HS-27A (cell line): ENCODE measurements at places on chromosomes 13 and 19.

GRCh38 chr19:17448131-17448967, at the start of gene TMEM221:
Gene TMEM221 (minus strand): TSS chr19:17448668. CDS start chr19:17448462, 206 bp downstream.
- no peak for DNase-seq

DNA sequence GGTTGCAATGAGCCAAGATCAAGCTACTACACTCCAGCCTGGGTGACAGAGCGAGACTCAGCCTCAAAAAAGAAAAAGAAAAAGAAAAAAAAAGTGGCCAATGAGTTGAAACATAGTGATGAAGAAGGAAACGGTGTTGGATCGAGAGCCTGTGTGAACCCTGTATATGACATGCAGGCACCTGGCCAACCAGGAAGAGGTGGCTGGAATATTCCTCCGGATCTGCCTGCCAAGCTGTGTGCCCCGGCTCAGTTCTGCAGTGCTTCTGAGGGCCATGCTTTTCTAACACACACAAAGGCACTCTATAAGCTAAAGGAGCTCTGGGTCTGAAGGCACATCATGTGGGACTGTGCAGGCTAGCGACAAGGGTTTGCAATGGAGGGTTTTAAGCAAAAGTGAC, 3.7 kb upstream of the ZNF444 start:
- no peak for DNase-seq

- DNase-seq, result no peak
Observed at GRCh38 chr19:3148503-3148902, 12.7 kb downstream of the GNA15 start.

DNA sequence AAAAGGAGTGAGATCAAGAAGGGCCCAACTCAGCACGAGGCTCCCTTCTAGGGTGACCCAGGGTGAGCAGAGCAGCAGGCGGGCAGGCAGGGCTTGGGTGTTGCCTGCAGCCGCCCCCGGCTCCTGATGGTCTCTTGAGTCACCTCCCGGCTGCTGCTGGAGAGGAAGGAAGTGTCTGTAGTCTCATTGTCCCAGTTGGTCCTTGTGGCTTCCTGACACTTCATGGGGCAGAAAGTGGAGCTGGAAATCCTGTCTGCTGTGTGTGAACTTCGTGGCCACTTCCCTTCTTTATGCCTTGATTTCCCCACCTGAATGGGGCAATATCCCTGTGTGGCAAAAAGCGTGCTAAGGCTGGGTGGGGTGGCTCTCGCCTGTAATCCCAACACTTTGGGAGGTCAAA, 2.5 kb downstream of the MAP1S start:
- DNase-seq, result no peak

DNA sequence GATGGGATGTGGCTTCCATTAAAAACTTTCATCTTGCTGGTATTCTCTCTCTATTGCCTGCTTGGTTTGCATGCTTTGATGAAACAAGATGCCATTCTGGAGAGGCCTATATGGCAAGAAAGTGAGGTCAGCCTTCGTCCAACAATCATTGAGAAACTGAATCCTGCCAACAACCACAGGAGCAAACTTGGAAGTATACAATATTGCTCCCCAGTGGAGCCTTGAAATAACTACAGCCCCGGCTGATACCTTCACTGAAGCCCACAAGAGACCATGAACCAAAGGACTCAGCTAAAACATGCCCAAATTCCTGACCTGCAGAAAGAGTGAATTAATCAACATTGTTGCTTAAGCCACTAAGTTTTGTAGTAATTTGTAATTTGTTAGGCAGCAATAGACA, 82.5 kb upstream of the FGF14 start:
- no peak for DNase-seq

- no peak for DNase-seq
Observed at GRCh38 chr19:34269968-34270621, 15.7 kb downstream of the GARRE1 start.

DNA sequence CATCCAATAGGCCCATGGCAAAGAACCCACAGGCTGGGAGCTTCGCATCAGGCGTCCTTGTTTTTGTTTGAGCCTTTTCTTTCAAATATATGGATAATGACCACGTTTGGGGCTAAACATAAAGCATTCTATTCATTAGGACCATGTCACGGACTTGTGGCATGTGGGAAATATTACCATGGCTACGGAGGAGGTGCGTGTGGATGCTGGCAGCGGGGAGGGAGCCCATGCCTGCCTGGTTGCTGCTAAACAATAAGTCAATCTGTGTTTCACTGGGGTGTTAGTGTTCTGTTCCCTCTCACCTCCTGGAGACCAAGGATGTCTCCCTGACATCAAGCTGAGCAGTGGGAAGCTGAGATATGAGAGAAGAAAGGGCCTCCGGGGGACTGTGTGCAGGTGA, 121.1 kb downstream of the IRS2 start:
- no peak for DNase-seq

GRCh38 chr13:44759384-44760360, 183.5 kb upstream of the TSC22D1 start:
- no peak for DNase-seq

DNA sequence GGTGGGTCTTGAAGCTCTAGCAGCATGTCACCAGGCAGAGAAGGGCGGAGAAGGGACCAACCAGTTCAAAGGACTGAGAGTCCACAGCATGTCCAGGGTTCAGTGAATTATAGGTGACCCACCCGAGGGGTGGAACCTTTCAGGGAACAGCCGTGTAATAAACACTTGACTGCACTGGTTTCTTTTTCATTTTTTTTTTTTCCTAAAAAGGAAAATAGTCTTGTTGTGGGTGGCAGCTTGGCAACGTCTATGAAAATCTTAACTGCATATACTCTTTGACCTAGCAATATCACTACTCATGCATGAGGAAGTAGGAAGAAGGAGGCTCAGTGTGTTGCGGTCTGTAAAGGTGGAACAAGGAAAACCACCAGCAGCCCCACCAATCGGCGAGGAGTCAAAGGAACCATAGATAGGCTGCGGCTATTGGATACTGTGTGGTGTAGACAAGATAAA, 13.0 kb upstream of the MYH14 start:
- DNase-seq, result no peak

GRCh38 chr13:53200075-53200474, 171.5 kb downstream of the OLFM4 start:
- DNase-seq, result no peak

DNA sequence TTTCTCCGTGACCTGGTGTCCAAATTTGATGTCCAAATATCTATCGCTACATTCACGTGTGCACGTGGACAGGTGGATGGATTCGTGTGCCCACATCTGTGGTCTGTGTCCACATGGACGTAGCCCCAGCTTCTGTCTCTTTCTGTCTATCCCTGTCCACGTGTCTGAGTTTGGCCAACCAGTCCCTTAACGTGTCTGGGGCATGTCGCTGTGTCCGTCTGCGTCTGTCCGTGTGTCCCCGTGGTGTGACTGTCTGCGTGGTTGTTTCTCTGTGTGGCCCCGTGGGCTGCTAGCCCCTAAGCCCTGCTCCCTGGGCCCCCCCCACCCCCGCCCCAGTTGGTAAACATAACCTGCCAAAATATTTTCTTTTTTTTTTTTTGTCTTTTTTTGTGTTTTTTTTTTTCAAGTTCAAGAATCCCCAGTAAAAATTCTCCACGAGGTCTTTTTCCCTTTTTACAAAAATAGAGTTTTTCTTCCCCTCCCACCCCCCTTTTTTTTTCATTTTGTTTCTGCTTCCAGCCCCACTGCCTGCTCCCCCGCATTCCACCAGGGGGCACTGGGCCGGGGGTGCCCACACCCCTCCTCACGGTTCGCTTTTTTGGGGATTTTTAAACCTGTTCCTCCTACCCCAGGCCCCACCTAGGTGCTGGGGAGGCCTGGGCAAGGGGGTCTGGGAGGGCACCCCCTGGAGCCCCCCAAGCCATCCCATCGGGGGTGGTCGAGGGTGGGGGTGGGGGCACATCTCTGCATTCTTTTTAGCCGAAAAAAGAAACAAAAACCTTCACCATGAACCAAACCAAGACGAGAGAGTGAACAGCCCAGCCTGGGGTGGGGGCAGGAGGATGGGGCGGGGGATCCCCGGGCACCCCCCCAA, 18.3 kb downstream of the PRKCSH start:
- DNase-seq, result no peak

- no peak for DNase-seq
Observed at GRCh38 chr13:102233566-102234208, 168.2 kb downstream of the FGF14 start.

DNA sequence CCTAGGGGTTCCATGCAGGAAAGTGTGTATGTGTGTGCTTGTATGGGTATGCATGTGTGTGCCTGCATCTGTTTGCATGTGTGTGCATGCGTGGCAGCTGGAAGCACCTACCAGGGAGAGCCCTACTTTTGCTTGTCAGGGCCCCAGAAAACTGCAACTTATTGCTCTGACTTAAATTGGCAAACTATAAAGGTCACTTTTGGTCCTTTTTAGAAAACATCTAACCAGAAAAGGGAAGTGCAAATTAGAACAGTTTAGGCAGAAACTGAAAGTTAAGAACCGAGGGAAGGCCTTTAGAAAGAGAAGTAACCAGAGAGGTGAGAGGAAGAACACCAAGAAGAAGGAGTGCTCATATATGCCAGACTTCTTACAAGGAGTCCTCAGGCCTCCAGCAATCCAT, 32.5 kb downstream of the DLEU7 start:
- no peak for DNase-seq

GRCh38 chr13:20981370-20982095, 79.0 kb upstream of the XPO4 start:
- no peak for DNase-seq

GRCh38 chr19:38684078-38684861, 36.8 kb downstream of the ACTN4 start:
- peak; percentile 96 for DNase-seq

DNA sequence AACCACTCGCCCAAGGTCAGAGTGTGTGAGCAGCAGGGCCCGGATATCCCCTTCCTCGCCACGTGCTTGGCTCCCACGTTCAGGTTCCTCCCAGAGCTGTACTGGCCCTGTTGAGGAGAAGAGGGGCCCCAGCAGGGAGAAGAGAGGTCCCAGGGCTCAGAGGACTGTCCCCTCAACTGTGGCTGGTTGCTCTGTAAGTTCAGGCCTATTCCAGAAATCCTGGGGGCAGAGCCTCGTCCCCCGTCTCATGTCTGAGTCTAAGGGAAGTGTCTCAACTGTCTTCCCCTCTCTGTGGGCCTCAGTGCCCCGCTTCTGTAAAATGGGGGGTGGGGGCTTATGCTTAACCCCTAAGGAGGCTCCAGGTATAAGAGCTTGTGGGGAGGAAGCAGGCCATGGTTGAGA, 3.9 kb downstream of the PPP5C start:
- no peak for DNase-seq

DNA sequence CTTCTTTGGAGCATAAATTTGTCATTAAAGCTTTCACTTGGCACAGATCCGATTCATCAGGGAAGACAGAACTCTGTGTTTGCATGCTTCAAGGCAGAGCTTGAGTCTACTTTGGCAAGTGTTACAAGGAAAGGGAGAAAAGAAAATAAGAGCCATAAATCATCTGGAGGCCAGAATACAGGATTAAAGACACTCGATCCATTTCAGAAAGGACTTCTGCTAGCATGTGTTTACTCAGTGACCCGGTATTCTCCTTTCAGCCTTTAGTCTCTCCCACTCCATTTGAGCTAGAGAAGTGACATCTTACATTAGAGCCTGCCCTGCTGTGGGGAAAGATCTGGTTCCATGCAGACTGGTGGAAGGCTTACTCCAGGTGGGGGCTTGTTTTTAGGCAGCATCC, 306.4 kb downstream of the KLF5 start:
- no peak for DNase-seq

GRCh38 chr19:49161987-49162386, 4.4 kb downstream of the TRPM4 start:
- DNase-seq, result no peak

DNA sequence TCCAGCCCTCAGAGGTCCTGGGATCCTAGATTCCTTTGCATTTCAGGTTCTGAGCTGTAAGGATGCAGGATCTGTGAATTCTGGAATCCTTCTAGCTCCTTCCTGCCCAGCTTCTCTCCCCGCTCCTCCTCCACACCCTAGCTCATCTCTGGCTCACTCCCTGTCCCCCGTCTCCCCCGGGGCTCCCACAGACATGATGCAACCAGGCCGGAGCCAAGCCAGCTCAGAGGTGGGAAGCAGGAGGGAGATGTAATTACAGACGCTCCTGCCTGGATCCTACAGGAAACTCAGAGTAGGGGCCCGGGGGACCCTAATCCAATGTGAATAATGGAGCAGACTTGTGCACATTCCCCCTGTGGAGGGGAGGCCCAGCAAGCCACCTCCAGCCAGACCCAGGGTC, 4.5 kb downstream of the GNG8 start:
- no peak for DNase-seq

DNA sequence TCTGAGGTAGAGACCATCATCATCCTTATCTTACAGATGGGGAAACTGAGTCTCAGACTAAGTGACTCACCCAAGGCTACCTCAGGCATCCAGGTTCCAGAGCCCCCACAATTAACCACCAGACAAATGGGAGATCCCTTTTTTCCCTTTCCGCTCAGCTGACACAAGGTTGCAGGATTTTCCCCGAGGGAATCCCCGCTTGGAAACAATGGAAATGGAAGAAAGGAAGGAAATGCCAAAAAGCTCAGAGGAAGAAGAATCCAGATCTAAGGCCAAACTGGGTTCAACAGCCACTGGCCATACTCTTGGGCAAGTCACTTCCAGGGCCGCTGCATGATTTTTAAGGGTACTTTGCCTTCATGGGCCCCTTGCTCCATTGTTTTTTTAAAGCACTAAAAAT, 1.6 kb downstream of the ZNF71 start:
- no peak for DNase-seq

GRCh38 chr19:28128341-28128740, 1084.6 kb downstream of the UQCRFS1 start:
- no peak for DNase-seq

GRCh38 chr13:113598081-113598410, 13.5 kb downstream of the TFDP1 start:
- no peak for DNase-seq

DNA sequence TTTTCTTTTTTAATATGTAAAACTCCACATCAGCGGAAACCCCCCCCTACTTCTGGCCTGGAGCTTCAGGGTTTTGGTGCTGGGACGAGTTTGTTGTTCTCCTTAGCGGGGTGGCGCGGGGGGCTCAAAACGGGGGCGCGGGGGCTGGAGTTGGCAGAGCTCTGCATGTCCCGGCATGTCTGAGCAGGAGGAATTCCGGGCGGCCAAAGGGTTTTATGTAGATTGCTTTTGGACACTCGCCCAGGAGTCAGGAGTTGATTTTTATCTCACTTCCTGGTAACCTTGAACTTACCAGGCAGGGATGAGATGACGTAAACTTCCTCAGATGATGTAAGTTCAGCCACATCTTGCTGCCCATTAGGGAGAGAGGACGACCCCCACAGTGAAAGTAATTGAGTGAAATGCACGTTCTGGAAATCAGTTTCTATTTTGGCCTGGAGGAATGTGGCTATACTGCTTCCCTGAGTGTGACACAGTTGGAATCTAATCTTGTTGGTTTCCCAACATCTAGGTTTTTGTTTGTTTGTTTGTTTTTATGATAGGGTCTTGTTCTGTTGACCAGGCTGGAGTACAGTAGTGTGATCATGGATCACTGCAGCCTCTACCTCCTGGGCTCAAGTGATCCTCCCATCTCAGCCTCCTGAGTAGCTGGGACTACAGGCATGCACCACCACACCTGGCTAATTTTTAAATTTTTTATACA, 21.0 kb upstream of the GDF15 start:
- DNase-seq, result peak; percentile 85

GRCh38 chr13:24232474-24232873, 72.0 kb downstream of the SPATA13 start:
- DNase-seq, result no peak

- peak; percentile 55 for DNase-seq
Observed at GRCh38 chr13:50244713-50245574, 229.7 kb downstream of the KCNRG start.
